ENCODE measurements at places on chromosomes 13 and 19.

GRCh38 chr13:87107651-87108050 lies 563.5 kb upstream of the SLITRK5 start:
- DNase-seq, result no peak

DNA sequence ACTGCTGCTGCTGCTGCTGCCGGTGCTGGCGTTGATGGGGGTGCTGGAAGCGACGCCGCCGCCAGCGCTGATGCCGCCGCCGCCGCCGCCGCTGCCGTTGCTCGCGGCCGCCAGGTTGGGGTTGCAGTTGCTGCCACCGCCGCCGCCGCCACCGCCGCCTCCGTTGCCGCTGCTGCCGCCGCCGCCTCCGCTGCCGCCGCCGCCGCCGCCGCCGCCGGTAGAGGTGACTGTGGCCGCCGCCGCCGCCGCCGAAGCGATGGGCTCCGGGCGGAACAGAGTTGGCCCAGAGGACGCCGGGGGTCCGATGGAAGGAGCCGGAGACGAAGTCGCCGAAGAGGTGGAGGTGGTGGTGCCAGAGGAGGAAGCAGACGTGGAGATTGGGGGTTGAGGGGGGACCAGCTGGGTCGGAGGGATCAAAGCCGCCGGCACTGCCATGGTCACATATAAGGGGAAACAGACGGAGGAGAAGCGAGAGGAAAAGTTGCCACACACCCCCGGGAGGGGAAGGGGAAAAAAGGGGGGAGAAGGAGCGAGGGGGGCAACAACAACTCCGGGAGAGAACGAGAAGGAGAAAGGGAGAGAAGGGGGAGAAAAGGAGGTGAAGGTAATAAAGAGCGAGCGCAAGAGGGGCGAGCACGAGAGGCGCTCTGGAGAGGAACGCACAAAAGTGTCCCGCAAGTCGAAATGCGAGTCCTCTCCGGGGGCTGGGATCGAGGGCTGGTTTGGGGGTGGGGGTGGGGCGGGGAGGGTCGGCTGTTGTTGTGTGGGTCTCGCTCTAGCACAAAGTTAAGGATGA lies 471 bp downstream of the DACH1 start:
- peak; percentile 43 for DNase-seq

- no peak for DNase-seq
These were observed 415.9 kb downstream of the FGF9 start for GRCh38 chr13:22086597-22087330.

GRCh38 chr13:101149735-101150384 lies 266.4 kb downstream of the NALCN start:
- no peak for DNase-seq

DNA sequence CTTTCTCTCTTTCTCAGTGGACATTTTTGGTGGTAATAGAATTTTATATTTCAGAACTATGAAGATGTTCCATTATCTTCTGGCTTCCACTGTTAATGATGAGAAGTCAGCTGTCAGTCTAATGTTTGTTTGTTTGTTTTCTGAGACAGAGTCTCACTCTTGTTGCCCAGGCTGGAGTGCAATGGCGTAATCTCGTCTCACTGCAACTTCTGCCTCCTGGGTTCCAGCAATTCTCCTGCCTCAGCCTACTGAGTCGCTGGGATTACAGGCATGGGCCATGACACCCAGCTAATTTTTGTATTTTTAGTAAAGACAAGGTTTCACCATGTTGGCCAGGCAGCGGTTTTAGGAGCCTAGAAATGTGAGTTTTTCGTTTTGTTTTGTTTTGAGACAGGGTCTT lies 4.7 kb downstream of the ZNF317 start:
- DNase-seq, result no peak

DNA sequence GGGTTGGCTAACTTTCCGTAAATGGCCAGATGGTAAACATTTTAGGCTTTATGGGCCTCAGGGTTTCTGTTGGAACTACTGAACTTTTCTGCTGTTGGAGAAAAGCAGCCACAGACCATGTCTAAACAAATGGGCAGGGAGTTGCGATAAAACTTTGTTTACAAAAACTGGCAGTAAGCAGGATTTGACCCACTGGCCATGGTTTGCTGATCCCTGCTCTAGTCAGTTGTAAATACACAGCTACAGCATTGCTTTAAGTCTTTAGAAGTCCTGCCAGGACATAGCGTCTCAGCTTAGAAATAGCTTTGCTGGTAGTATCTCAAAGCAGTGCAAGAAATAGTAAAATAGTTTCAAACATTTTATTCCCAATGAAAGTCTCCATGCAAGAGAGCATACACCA lies 88.4 kb downstream of the NALCN start:
- DNase-seq, result no peak
